ENCODE measurements at places on chromosomes 16 and 17.

DNA sequence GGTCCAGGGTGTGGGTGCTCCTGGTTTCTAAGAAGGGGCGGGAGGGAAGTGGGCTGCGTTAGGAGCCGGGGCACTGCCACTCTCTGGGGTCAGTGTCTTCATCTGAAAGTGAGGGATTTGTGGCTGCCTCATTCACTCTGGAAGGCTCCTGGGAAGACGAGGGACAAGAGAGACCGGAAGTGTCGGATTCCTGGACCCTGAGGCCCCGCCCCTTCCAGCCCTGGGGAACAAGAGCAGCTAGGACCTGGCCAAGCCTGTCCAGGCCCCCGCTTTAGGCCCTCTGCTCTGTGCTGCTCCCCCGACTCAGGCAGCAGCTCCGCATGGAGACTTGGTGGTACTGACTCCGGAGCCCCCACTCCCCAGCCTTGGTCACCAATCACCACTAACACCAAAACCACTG is 6.5 kb downstream of the LGALS3BP start:
- no peak for DNase-seq

- DNase-seq, result no peak
Measured at GRCh38 chr17:79204261-79204660, 129.6 kb downstream of the ENGASE start.

- DNase-seq, result no peak
Measured at GRCh38 chr17:27582696-27583095, 48.3 kb upstream of the LGALS9 start.

DNA sequence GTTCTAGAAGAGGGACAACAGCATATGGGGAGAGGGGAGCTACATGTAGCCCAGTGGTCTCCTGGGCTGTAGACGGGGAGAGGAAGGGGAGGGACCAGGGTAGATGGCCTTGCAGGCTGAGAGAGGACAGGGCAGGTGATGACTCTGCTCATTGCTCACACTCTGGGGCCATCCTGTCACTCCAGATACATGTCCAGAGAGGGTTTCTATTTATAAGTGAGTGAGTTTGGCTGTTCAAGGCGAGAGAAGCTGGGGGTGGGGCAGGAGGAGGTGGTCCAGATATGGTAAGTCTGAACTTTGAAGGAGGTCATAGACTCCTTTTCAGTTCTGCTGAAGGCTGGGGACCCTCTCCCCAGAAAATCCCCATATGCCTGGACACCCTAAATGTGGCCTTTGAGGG is 22.2 kb downstream of the CACNA1G start:
- DNase-seq, result no peak

DNA sequence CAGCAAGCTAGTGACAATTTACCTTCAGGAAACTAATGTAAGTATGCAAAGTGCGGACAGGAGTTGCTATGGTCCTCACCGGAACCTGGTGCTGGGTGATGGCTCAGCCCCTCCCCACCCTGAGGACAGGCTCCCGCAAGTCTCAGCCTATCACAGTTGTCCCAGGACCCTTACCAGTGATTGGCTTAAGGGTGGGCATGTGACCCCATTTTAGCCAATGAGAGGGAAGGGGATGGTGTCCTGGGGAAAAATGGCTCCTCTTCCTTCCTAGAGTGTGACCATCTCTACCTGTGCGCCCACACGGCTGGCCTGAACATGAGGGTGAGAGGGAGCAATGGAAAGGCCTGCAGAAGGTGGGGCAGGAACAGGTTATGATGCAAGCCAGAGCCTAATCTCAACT is 80.4 kb downstream of the C16orf78 start:
- DNase-seq, result no peak

- DNase-seq, result no peak
Measured at GRCh38 chr17:60381958-60382357, 10.0 kb downstream of the USP32 start.
